ENCODE measurements at places on chromosomes 4 and X.

DNA sequence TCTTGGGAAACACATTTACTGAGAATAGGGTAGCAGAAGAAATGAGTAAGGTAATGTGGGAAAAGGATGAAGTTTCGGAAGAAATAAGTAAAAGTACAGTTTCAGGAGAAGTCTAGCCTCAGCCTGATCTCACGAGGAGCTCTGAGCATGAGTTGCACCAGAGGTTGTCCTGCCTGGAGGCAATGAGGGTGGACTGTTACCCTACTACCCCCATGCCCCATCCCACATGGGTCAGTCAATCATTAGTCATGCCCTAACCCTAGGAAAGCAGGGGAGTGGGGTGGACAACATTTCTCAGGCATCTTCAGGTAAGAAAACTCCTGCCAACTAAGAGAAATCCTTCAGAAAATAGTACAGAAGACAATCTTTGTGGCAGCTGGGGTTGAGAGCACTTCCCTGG is 35.1 kb downstream of the HS3ST1 start:
- no peak for DNase-seq

GRCh38 chr4:80846210-80846609 is 184.3 kb upstream of the BMP3 start:
- DNase-seq = no peak

- no peak for DNase-seq
Measured at GRCh38 chr4:108107729-108108382, 60.9 kb downstream of the LEF1 start.

- no peak for DNase-seq
Measured at GRCh38 chr4:27088491-27088890, 227.8 kb downstream of the STIM2 start.

GRCh38 chr4:148051403-148051802 is 319.5 kb downstream of the ARHGAP10 start:
- DNase-seq = no peak

DNA sequence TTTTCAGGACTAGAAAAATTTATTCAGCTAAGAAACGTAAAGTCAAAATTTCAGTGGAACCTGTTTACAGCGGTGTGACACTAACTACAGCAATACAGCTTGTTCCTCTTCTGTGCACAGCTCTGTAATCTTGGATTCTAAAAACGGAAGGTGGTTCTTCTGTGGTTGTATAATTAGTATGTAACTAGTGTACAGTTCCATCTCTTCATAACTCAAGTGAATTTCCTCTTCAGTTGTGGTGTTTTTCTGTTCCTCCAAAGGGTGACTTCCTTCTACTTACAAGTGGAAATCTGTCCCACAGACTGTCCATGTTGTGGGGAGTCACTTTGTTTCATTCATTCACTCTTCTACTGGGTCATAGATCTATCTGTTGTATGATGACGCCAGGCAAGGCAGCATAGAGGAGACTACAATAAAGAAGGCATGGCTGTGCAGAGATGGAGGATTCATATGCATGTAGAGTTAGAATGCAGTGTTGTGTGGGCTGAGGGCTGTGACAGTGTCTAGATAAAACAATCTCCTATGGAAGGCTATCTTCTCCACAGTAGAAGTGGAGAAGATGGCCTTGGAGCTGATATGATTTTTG is 5.4 kb downstream of the DAPP1 start:
- no peak for DNase-seq

DNA sequence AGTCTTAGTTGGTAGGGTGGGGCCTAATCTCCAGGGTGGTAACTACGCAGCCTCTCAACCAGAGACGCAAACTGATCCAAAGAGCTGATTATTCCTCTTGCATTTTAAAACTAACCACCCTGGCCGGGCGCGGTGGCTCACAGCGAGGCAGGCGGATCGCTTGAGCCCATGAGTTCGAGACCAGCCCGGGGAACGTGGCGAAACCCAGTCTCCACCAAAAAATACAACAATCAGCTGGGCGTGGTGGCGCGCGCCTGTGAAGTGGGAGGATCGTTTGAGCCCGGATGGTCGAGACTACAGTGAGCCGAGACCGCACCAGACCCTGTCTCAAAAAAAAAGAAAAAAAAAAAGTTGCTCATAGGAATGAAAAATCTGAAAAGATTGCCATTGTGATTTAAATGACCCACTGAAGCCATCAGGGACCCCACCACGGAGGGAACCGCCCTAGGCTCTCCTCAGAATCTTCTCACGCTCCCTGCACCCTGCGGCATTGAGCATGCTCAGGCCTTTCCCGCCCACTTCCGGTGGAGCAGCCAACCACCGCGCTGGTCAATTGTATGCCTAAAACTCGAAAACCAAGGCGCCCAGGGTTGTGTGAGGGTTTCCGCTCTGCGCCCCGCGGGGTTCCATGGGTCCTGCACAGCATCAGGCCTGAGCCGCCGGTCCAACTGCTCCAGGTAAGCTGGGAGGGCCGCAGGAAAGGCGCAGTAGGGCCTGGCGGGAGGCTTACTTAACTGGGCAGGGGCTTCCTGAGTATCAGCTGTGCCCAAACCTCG is at the start of gene TRIM60:
TRIM60 (plus strand) TSS at position 564 of the 776 bp plus-strand sequence. CDS start 8,074 bp downstream, outside the sequence.
- DNase-seq = no peak

GRCh38 chr4:162163892-162164759 is at the start of gene FSTL5:
Gene FSTL5 (minus strand): TSS chr4:162164000. CDS start chr4:162111396, 52,604 bp downstream.
- DNase-seq = peak; percentile 87

DNA sequence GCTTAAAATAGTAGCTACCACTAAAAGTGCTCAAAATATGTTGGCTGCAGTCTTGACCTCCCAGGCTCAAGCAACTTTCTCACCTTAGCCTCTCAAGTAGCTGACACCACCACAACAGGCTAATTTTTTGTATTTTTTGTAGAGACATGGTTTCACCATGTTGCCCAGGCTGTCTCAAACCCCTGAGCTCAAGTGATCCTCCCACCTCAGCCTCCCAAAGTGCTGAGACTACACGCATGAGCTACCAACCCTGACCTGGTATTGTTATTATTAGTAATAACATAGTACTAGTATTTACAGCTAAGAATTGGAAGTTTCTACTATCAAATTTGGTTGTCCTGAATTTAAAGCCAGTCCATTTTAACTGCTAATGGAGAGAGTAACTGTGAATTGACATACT is 18.0 kb downstream of the STAP1 start:
- no peak for DNase-seq

GRCh38 chr4:5828005-5828391 is 64.9 kb downstream of the CRMP1 start:
- DNase-seq = no peak

GRCh38 chrX:95693365-95693764 is 991.3 kb upstream of the DIAPH2 start:
- no peak for DNase-seq

DNA sequence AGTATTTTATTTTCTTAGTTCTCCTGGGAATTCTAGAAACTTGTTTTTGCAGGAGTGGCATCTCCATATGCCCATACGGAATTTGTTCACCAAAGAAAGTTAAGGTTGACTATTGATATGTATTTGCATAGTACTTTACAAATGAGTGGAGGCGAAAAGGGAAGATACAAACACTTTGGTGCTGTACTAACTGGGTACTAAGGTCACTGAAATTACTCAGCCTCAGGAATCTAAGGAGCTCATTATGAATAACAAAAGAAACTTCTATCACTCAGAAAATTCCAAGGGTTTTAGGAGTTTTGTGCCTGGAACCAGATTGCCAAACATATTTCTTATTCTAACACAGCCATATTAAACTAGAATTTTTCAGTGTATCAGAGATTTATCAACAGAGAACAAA is 27.4 kb upstream of the TMPRSS11B start:
- no peak for DNase-seq

- no peak for DNase-seq
Measured at GRCh38 chr4:26566133-26566532, 17.8 kb upstream of the TBC1D19 start.

GRCh38 chrX:16119353-16120220 is 3.8 kb upstream of the GRPR start:
- DNase-seq = no peak

DNA sequence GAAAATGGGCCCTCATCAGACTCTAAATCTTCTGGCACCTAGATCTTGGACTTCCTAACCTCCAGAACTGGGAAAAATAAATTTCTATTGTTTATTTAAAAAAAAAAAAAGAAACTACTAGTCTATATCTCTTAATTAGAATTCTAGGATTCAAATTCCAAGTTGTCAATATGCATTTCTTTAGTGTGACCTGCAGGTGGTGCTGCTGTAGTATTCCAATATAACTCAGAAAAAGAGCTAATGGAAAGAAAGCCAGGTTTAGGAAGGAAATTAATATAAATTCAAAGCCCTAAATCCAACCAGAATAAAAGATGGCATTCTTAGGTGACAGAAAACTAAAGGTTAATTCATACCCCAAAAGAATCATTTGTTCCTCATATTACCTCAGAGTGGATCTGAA is 80.0 kb upstream of the NALF2 start:
- no peak for DNase-seq

DNA sequence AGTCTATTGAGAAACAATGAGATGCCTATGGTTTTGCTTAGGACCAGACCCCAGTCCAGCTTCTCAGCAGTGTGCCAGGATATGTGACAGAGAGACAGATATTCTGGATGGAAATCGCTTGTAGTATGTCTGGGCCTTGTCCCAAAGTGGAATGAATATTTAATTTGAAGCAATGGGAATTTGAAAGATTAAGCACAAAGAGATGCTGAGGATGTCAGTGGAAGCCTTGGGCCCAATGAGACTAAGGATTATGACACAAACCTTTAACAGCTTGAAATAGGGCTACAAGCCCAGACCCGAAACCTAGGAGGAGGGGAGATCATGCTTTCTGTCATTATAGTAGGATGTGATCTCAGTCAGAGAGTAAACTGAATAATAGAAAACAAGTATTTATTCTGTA is 459.2 kb downstream of the FAT4 start:
- DNase-seq = no peak

DNA sequence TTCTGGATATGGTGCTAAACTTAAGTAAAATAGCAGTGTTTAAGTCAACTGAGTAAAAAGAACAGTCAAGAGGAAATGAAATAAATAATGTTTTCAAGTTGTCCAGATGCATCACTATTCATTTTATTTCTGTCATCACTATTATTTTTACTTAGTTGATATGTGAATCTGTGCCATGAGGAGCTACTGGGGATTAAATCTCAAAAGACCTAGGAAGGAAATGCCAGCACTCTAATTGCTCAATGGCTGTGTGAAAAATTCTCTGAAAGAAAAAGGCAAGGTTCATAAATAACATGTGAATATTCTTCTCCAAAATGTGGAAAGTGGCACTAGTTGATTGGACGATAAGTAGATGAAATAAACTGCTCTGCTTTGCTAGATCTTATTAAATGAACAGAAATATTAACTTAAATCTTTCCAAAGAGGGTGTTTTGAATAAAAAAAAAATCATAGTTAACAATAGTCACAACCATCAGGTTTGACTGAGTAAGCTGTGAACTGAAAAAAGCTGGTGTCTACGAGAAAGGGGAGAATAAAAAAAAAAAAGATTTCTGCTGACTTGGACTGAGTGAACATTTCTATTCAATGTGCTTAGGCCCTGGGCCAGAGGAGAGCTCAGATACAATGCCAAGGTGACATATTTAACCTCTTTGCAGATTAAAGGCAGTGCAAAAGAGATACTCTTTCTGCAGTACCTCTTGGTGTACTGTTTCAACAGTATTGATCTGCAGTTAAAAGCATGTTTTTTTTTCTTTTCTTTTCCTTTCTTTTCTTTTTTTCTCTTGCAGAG is 1.6 kb downstream of the SPARCL1 start:
- DNase-seq = no peak

- DNase-seq = no peak
Measured at GRCh38 chrX:119107206-119107605, 20.4 kb downstream of the KIAA1210 start.

GRCh38 chr4:64559571-64559970 is 150.3 kb upstream of the TECRL start:
- no peak for DNase-seq

DNA sequence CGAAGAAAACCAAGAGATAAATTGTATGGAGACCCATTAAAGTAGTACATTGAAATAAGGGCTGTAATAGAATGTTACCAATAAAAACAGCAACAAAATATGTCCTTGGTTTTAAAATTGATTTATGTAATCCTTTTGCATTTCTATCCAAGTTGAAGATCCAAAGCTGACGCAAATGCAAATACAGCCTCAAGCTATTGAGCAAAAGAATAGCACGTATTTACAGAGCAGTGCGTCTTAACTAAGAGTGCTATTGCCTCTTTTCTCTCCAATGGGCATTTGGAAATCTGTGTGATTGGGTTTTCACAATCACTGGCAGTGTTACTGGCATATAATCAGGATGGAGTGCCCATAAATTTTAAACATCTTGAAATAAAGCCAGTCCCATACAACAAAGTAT is 417.4 kb downstream of the TLL1 start:
- DNase-seq = peak; percentile 62

- DNase-seq = no peak
Measured at GRCh38 chr4:25330905-25331808, 18.6 kb downstream of the ZCCHC4 start.

- DNase-seq = no peak
Measured at GRCh38 chr4:5361968-5362367, 310.7 kb downstream of the STK32B start.

DNA sequence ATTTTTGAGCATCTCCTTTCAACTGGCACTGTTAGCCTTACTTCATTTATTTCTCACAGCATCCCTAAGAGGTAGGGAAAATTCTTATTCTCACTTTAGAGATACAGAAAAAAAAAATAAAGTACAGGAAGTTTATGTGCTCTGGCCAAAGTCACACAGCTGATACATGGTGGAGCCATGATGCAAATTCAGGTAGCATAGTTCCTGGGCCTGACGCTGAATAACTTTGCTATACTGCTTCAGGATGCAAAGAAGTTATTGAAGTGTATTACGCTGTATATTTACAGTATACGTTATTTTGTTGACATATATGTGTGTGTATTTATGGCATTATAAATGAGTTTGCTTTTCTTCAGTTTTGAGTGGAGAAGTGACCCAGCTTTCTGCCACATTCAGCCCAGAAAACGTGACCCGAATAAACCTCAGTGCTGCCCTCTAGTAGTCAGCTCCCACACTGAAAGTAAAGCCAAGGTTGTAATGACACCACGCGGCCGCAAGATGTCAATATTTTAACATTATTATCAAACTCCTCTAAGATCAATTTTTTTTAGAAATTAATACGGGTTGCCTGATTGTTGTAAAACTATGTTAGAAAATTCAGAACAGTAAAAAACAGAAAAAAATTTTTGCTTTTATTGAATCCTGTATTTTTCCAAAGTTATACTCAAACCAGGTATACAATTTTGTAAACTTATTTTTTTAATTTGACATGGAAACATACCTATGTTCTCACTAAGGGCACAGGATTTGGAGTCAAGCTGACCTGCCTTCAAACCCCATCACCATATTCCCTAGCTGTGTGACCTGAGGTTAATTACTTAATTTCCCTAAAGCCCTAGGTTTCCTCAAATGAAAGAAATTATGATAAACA is 3.8 kb upstream of the GUCY2F start:
- peak; percentile 79 for DNase-seq

DNA sequence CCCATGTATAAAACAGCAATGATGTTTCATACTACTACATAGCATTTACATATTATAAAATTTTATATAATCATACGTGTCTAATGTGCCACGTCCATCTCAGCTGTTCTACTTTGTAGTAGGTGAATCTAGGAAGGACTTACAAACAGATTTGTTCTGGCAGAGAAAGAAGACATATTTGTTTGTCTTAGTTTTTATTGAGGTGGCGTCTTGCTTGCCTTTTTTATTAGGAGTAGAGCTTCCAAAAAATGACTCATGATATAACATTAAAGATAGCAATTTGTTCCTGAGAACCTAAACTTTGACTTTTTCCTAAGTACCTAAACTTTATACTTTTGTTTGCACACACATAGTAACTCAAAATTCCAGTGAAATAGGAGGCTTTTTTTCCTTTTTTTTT is 64.6 kb downstream of the CLDN22 start:
- DNase-seq = no peak
